ENCODE measurements at places on chromosomes 12 and 14.

DNA sequence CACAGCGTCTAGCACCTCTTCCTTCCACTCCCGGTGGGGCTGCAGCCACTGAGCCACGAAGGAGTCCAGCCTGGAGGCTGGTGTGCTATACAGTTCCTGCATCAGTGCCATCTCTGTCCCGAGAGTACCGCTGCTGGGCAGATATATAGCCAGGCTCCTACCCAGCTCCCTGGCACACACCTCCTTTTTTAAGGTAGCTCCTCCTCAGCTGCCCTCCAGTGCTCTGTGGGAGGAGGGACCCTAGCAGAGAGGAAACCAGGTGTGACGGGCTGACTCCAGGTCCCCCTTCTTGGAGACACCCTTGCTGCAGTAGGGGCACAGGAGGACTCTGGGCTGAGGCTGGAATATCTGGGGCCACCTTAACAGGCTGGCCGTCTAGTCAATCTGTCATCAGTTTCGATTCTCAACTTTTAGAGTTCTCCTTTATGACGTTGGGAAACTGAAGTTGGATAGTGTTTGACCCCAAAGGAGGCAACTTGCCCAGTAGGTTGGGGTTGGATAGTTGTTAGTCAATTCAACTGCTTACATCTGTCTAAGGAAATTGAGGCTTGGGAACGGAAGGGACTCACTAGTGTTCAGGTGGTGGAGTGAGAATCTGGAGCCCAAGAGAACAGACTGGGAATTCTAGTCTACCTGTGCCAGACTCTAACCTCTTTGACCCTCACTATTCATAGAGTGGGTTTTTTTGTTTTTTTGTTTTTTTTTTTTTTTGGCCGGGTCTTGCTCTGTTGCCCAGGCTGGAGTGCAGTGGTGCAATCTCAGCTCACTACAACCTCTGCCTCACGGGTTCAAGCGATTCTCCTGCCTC lies at the start of gene OASL:
TSS of gene OASL (minus strand) at position 386 of the 808 bp plus-strand sequence. CDS start at position 111, 275 bp downstream.
- DNase-seq = peak; percentile 28

DNA sequence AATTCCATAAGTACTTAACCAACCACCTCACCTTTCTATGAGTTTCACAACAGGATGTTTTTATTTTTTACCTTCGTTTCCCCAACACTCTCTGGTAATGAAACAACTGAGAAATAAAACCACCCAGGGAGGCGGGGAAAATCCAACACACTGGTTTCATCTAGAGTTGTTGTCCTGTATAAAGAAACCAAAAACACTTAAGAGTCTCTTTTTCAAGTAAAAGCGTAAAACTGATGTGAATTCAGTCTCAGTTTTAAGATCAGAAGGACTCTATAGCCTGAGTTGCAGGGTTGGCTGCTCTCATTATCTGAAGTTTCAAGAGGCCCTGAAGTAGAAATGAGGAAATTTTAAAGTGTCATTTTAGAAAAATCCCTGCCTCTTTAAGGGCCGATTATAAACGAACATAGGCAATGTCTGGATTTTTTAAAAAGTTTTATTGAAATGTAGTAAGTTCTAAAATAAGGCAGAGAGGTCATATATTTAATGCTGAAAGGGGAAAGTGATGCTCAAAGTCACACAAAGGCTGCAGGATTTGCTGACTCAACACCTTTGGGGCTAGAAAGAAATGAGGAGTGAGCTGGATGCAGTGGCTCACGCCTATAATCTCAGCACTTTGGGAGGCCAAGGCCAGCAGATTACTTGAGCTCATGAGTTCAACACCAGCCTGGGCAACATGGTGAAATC lies 27.2 kb downstream of the HIGD1C start:
- no peak for DNase-seq

DNA sequence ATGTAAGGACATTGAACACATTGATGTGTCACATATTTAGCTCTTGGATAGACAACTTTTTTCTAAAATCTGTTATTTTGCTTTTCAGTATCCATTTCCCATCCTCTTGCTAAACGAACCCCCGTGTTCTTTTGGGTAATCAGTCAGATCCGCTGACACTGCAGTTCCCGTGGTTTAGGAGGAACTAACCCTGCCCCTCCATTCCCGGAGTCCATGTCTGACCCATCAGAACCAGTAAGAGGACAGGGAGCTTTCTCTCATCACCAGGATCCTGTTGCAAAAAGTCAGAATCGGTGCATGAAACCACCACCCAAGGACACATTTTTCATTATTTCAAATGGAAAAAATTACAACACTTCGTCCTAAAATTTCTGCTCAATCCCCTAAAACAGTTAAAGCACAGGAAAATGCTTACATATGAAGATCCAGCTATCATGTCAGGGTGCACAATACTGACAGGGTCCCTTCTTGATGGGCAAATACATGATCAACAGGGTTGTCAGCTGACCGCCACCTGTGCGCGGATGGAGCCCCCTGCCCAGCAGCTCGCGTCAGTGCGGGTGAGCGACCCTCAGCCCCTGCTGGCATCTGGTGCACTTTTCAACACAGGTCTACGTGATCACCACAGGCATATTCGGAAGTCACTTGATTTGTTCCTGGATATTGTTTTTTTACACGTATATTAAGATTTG lies 276.8 kb downstream of the ADGRD1 start:
- DNase-seq = no peak

GRCh38 chr12:46379352-46379751 lies 6.8 kb upstream of the SLC38A2 start:
- no peak for DNase-seq

GRCh38 chr12:133204264-133204603 lies 22.9 kb downstream of the ZNF268 start:
- DNase-seq = no peak
